ENCODE measurements at places on chromosomes 2 and 18. TPM values are rescaled to one million over a fixed set of nuclear protein-coding genes. Genes with fewer than 3 reads are reported as not detected.

KLHL30 gene
- total RNA-seq, result not detected

RNF125 gene
- total RNA-seq, result 82.5 TPM

SNED1 gene
- 1.5 TPM for total RNA-seq

IL37 gene
- not detected for total RNA-seq

SLC8A1 gene
- 5.5 TPM for total RNA-seq

SEH1L gene
- 112 TPM for total RNA-seq

ITGB6 gene
- not detected for total RNA-seq

CHRND gene
- total RNA-seq, result not detected

ARPC2 gene
- total RNA-seq, result 639 TPM

CPS1 gene
- 1.4 TPM for total RNA-seq

POTEC gene
- not detected for total RNA-seq

GPR17 gene
- total RNA-seq, result not detected

CROCC2 gene
- total RNA-seq, result not detected

SERPINB11 gene
- total RNA-seq, result not detected

GPAT2 gene
- total RNA-seq, result 19.1 TPM

CNGA3 gene
- total RNA-seq, result not detected

KCNE4 gene
- total RNA-seq, result not detected

Measured in activated T-helper 2 cell treated with anti-CD3 and anti-CD28 coated beads, Interferon-gamma antibody, Interleukin-2, Interleukin-4, amounts not matched to agents 10 μg/mL and 5 μg/mL and 100 μg/mL, durations not matched to agents 14 hours and 24 hours and 36 hours (primary cell).